Kidney epithelial cell (primary cell): ENCODE measurements at places on chromosomes 7 and 10.

- no peak for DNase-seq
Measured at GRCh38 chr10:101050208-101051069, 11.3 kb upstream of the KAZALD1 start.

DNA sequence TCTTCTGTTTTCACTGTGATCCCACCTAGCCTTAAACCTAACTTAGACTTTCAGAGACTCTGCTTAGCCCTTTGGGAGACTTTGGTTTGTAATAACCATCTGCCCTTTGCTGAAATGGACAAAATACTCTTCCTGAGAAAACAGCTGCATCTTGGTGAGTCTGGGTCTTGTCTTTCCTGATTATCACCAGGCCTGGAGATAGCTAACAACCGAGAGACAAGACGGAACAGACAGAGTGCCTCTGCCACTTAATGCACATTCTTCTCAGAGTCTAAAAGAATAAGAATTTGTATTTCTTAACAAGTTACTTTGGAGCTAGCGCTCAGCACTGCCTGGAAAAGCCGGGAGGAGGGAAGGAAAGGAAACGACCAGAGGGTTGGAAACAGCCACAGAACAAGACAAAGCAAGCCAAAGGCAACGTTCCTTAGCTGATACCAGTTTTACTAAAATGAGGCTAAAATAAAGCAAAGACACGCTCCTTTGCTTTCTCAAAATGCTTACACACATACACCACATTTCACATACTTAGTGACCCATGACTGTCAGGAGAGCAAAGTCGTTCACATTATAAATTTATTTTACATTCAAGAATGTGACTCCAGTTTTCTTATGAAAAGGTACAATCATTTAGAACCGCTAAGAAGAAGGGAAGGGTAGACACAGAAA lies 70.3 kb upstream of the DGKI start:
- DNase-seq: no peak

GRCh38 chr7:146772601-146773000 lies 656.0 kb downstream of the CNTNAP2 start:
- no peak for DNase-seq

DNA sequence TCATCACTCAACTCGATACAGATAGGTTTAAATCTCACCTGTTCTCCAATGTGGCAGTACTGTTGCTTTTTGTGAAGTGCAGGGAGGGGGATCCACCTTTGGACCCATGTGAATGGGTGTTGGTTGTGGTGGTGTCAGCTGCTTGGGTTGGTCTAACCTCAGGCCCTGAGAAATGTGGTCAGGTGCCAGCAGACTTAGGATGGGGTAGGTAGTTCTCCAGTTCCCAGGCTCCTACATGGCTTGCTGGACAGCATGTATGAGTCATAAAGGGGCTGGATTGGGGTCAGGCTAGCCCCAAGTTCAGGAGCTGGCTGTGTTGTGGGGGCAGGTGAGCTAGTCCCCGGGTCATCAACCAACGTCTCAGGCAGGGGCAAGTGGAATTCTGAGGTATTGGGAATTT lies 472.6 kb upstream of the CNTNAP2 start:
- DNase-seq: no peak

GRCh38 chr10:90571481-90572258 lies 286.2 kb downstream of the HTR7 start:
- DNase-seq: no peak
